Dorsolateral prefrontal cortex (tissue), 122 donors: ENCODE measurements at places on chromosomes 2 and 18. TPM values are rescaled to one million over a fixed set of nuclear protein-coding genes. Genes with fewer than 3 reads are reported as not detected.

The LAMA3 gene
- 10.6 TPM for total RNA-seq

The ATF2 gene
- total RNA-seq = 116 TPM

The TRABD2A gene
- 15.5 TPM for total RNA-seq

The KIAA2012 gene
- 3.6 TPM for total RNA-seq

The KCNK3 gene
- total RNA-seq = 10.6 TPM

The CRYGC gene
- total RNA-seq = not detected

The VWC2L gene
- total RNA-seq = 9.6 TPM

The GLI2 gene
- total RNA-seq = 1.8 TPM

The INHBB gene
- total RNA-seq = 4.8 TPM

The CACNB4 gene
- 123 TPM for total RNA-seq

The IL36A gene
- not detected for total RNA-seq

The RAX gene
- not detected for total RNA-seq

The RIT2 gene
- total RNA-seq = 20.6 TPM

The PAIP2B gene
- 50.8 TPM for total RNA-seq

The SULT1C4 gene
- 18.8 TPM for total RNA-seq

The ERBB4 gene
- total RNA-seq = 76.5 TPM

The CYRIA gene
- total RNA-seq = 158 TPM

The GPATCH11 gene
- total RNA-seq = 14.3 TPM

The OR6B2 gene
- not detected for total RNA-seq

The STAMBP gene
- 55.0 TPM for total RNA-seq

The CERKL gene
- total RNA-seq = 1.0 TPM

The ING5 gene
- 52.9 TPM for total RNA-seq

The MDH1B gene
- 8.0 TPM for total RNA-seq

The KCNG2 gene
- total RNA-seq = 1.5 TPM

The ELAC1 gene
- total RNA-seq = 6.4 TPM

The IL37 gene
- total RNA-seq = not detected

The SIX2 gene
- not detected for total RNA-seq

The EGR4 gene
- total RNA-seq = 1.8 TPM

The PRSS56 gene
- total RNA-seq = 0.36 TPM

The C2orf15 gene
- 2.3 TPM for total RNA-seq

The ONECUT2 gene
- 5.1 TPM for total RNA-seq

The DUSP28 gene
- total RNA-seq = 12.5 TPM

The DSG4 gene
- not detected for total RNA-seq

The RRM2 gene
- 0.85 TPM for total RNA-seq

The SGPP2 gene
- total RNA-seq = 18.5 TPM
